Effector memory CD4-positive, alpha-beta T cell (primary cell): ENCODE measurements at places on chromosomes 6 and 20.

DNA sequence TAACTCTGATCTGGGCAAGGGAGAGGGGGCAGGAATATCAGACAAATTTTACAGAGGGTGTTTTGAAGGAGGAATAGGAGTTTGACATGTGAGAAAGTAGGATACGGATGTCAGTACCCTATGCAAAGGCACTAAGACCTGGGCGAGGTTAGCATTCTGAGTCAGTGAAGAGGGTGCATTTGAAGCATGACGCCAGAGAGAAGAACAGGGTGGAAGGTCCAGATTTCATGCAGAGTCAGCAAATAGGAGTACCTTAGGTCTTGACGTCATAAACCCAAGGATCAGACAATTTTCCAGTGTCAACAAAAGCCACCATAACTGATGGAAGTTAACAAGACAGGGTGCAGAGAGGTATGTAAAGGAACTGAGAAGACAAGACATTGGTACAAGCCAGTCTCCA lies 839.2 kb downstream of the KIF16B start:
- no peaks in the 10 kb centered on the region for H3K4me1 ChIP-seq
- no peaks in the 10 kb centered on the region for H3K36me3 ChIP-seq
- H3K27ac ChIP-seq: no peak overlapping the region
- no peaks in the 10 kb centered on the region for H3K27me3 ChIP-seq
- no peak overlapping the region for H3K4me3 ChIP-seq

- no peak for DNase-seq
- H3K4me3 ChIP-seq: no peak overlapping the region
- H3K36me3 ChIP-seq: no peaks in the 10 kb centered on the region
- H3K27me3 ChIP-seq: no peaks in the 10 kb centered on the region
These were observed 382.4 kb upstream of the MMS22L start for GRCh38 chr6:97665446-97665845.

DNA sequence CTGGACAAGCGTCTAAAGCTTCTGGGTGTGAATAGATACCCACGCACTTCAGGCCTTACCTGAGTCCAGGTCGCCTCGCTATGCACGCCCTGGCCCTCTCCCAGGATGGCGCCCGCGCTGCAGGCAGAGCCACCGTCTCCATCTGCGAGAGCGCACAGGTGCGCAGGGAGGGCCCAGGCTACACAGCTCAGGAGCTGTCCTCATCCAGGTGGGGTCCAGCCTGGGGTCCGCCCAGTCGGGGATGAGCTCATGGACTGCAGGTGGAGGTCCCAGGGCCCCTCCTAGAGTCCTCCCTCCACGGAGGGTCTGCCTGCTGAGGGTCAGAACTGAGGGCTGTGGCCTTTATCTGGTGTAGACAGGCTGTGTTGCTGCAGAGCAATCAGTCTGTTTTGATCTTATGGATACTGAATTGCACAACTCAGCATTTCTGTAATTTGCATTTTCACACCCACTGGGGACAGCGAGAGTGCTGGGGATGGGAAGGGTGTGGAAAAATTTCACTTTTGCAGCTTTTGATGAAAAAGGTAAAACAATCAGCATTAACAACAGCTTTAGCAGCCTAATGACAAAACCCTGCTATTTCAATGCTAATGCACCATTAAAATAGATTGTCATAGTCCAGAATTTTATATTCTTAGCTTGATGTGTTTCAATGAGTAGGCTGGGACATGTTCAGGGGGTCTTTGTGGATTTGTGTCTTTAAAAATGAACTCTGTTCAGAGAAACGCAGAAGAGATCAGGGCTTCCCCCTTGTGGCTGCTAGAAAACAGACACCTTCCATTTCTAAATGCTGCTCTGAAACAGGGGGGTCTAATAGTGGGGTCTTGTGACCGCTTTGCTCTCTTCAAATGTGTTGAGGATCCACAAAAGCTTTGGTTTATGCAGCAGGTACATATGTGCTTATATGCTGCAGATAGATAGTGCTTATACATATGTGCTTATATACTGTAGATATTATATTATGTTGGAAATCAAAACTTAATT lies 77.8 kb upstream of the PHACTR3 start:
- peaks cover 4% of the 10 kb centered on the region for H3K4me1 ChIP-seq
- no peak overlapping the region for H3K4me3 ChIP-seq
- no peak overlapping the region for H3K27ac ChIP-seq
- H3K36me3 ChIP-seq: no peaks in the 10 kb centered on the region
- H3K27me3 ChIP-seq: peaks cover 32% of the 10 kb centered on the region

- H3K4me3 ChIP-seq: no peak overlapping the region
- no peak for DNase-seq
- H3K4me1 ChIP-seq: no peaks in the 10 kb centered on the region
- H3K27ac ChIP-seq: no peak overlapping the region
These were observed 68.6 kb upstream of the FBXL4 start for GRCh38 chr6:99016355-99016754.
